ENCODE measurements at places on chromosomes 2 and 18. TPM values are rescaled to one million over a fixed set of nuclear protein-coding genes. Genes with fewer than 3 reads are reported as not detected.

PTH2R gene
- not detected for total RNA-seq

SIX3 gene
- total RNA-seq, result not detected

DNA sequence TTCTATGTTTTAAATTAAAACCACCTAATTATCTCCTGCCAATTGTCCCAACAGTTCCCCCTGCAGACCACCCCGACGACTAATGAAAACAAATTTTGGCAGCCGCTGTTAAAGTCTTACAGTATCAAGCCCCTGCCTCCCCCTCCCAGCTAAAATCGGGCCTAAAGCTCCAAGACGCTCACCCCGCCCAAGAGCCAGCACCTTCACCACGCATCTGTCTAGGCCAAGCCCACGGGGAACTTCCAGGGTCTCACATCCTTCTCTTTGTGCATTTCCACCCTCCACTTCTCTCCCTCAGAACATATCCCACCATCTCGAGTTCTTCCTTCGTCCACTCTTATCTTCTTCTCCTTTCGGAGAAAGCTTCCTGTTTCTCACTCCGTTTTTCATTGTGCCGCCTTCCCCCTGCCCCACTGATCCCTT lies 445 bp downstream of the PRPF40A start:
- peak overlapping the region; percentile 97 for H3K27ac ChIP-seq
- H3K4me1 ChIP-seq, result peaks cover 18% of the 10 kb centered on the region
- H3K27me3 ChIP-seq, result no peaks in the 10 kb centered on the region
- peaks cover 3% of the 10 kb centered on the region for H3K36me3 ChIP-seq

DNA sequence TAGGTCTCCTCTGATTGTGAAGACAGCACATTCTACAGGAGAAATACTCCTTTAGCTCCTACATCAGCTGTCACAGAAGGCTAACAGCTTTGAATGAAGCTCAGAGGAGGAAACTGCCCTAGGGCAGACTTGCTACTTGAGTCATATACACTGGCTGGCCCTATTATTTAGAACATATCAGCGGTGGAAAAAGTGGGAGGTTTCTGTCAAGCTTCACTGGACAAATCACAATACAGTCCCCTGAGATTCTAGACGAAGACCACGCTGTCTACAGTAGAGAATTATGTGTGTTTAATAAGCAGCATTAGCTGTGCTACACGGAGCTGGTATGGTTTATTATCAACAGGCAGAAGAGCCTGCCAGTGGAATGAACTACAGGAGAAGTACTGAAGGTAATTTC lies 230.9 kb upstream of the FSIP2 start:
- no peaks in the 10 kb centered on the region for H3K27me3 ChIP-seq
- no peak overlapping the region for H3K4me3 ChIP-seq
- DNase-seq, result no peak

Measured in T-cell (primary cell).